ENCODE measurements at places on chromosomes 5 and 9.

GRCh38 chr5:40623480-40624420 lies 56.0 kb upstream of the PTGER4 start:
- DNase-seq, result no peak

- no peak for DNase-seq
Measured at GRCh38 chr9:108859459-108860114, 2.5 kb upstream of the ACTL7A start.

GRCh38 chr5:172038167-172038566 lies 31.7 kb upstream of the FBXW11 start:
- DNase-seq, result no peak

- DNase-seq, result peak; percentile 56
Measured at GRCh38 chr5:90473396-90474234, 956 bp downstream of the MBLAC2 start.

DNA sequence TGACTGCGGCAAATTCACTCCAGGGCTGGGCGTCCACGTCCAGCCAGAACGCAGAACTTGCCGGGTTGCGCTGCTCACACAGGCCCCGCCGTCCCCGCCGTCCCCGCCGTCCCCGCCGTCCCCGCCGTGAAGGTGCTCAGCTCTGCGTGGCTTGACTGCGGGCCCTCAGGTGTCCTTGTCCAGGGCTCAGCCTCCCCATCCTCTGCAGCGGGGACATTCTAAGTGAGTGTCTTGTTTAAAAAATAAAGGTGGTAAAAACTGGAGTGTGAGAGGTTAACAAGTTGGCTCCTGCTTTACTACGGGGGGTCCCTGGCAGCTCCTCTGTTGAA lies 14.9 kb downstream of the IRX4 start:
- no peak for DNase-seq

GRCh38 chr5:40223884-40224402 lies 455.8 kb upstream of the PTGER4 start:
- no peak for DNase-seq

DNA sequence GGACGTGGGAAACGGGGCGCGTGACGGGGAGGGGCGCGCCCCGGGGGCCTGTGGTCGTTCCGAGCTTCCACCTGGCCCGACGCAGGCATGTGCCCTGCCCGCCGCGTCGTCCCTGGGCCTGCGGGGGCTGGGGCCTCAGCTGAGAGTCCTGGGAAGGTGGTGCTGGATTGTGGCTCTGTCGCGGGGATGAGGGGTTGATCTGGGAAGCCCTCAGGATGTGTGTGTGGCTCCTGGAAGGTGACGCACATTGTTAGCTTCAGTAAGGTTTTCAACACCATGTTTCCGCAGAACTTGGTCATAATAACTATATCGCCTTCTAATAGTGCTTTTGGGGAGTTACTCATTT lies 589.1 kb downstream of the MTRR start:
- peak; percentile 34 for DNase-seq

DNA sequence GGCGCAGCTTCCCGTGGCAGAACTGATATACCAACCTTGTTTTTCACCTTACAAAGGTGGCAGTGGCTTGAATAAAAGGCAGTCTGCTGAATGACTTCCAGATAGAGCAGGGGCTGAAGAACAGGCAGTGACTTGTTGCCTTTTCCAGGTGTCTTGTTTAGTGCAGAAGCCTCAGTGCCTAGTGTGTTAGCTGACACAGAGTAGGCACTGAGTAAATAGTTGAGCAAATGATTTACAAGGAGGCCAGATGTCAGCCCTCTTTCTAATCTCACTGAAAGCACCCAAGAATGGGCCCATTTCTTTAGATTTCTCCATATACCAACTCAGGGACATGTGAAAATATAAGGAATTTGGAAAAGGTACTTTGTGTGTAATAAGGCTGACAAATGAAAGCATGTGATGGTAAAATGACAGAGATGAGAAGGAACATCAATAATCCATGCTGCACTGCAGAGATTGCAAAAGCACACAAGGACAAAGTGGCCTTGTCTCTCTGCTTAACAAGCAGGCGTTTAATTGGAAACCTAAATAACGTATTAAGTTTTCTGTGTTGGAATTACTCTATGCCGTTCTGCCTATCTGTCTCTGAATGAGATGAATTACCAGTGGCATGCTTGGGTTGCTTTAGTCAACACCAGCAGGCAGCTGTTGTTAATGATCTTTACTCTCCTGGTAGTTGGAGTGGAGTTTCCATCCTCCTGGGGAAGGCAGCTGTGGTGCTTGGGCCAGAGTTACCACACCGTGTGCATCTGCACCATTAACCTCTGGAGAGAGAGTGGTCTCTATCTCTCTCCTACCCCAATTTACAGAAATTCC lies 360.1 kb upstream of the C9orf72 start:
- DNase-seq, result peak; percentile 60

DNA sequence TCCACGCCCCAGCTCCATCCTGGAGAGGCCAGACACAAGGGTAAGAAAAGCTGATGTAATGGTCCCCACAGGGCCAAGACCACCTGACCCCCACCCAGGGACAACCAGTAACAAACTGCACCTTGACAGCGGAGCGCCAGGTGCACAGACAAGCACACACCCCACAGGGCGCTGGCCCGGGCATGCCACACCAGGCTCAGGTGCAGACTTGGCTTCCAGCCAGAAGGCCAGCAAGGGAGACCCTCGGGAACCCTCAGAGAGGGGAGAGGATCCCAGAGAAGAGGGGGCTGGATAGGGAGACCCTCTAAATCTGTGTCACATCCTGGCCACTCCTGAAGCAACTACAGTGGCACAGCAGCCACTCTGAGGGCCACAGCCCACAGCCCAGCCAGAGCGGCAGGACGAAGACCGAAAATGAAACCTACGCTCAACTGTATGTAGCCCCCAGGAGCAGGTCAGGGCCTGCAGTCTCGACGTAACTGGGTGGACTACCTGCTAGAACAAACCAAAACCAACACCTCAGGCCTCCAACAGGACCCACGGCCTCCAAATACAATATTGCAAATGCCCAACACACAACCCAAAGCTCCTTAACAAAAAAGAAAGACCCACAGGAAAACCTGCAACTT lies 18.5 kb downstream of the CAMSAP1 start:
- peak; percentile 24 for DNase-seq

- no peak for DNase-seq
Measured at GRCh38 chr5:122842016-122842580, 3.3 kb upstream of the SNX24 start.

- DNase-seq, result no peak
Measured at GRCh38 chr5:165015126-165015525, 1509.7 kb downstream of the MAT2B start.

Data from NCI-H146 (cell line).